ENCODE measurements at places on chromosomes 4 and X. TPM values are rescaled to one million over a fixed set of nuclear protein-coding genes. Genes with fewer than 3 reads are reported as not detected.

GAGE12J gene
- total RNA-seq: not detected

CT83 gene
- total RNA-seq: not detected

ZNF157 gene
- 0.33 TPM for total RNA-seq

SCD5 gene
- total RNA-seq: not detected

CSN3 gene
- total RNA-seq: not detected

STS gene
- total RNA-seq: 0.78 TPM

ACE2 gene
- total RNA-seq: not detected

DNA sequence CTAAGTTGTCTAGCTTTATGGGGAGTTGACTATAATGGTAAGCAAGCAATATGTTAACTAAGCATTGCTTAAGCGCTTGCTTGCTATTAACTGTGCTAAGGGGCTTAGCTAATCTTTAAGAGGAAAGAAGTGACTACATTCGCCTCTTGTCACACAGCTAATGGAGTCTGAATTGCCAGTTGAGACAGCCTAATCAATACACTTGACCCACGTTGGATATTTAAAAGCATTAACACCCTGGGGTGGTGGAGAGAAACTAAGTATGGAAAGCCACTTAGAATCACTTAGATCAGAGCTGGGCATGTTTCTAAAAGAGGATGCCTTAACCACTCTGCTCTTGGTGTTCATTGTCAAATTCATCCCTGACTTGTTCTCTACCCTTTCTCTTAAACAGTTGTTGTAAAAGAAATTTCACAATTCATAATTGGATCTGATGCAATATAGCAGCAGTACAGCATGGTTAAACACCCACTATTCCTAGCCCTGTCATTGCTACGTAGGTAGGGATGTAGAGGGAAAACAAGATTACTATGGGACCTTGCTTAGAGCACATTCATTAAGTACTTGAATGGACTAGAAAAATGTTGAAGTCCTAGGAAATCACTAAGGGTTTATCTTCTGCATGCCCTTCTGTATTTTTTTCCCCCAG lies 3.5 kb downstream of the ZAR1 start:
- no peak for DNase-seq

DNA sequence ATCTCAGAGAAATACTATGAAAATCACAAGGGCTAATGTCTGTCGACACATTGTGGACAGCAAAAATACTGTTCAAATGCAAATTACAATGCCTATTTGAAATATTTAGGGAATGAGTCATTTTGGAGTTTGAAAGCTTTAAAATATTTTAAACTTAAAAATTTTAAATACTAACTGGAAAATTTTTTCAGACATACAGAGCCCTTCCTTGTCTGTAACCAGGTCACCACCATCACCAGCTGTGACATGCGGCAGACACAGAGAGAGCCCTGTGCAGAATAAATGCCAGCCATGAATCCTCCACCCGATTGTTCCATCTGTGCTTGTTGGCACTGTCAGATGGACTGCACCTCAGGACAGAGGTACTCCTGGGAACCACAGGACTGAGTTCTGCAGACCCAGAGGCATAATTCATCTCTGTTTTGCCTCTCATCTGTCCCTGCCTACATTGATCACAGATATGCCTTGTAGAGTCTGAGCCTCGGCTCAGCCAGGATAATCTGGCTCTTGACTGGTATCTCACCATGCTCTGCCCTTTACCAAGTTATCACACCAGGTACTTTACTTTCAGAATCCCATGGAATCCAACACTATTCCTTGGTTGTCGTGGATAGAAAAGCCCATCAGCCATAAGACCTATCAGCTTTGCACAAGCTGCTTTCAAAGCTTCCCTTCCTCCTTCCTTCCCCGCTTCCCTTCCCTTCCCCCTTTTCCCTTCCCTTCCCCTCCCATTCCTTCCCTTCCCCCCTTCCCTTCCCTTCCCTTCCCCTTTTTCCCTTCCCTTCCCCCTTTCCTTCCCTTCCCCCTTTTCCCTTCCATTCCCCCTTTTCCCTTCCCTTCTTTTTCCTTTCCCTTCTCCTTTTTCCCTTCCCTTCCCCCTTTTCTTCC lies 67.2 kb downstream of the TBC1D9 start:
- DNase-seq: no peak

GRCh38 chr4:107951551-107951950 lies 20.2 kb downstream of the CYP2U1 start:
- no peak for DNase-seq

- DNase-seq: no peak
Observed at GRCh38 chrX:77299549-77299948, 147.6 kb upstream of the FGF16 start.

DNA sequence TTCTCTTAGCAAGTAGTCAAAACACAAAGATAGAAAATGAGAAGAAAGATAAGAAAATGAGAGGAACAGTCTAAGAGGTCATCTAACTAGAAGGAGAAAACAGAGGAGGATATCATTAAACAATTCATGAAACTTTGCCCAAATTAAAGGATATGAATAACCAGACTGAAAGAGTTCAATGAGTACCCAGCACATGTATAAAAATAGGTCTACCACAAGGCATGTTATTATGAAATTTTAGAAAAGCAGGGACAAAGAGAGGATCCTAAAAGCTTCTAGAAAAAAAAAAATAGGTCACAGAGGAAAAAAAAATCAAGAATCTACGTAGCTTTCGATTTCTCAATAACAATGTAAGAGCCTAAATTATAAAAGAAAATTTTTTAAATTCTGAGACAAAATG lies 118.5 kb downstream of the WDFY3 start:
- DNase-seq: no peak

DNA sequence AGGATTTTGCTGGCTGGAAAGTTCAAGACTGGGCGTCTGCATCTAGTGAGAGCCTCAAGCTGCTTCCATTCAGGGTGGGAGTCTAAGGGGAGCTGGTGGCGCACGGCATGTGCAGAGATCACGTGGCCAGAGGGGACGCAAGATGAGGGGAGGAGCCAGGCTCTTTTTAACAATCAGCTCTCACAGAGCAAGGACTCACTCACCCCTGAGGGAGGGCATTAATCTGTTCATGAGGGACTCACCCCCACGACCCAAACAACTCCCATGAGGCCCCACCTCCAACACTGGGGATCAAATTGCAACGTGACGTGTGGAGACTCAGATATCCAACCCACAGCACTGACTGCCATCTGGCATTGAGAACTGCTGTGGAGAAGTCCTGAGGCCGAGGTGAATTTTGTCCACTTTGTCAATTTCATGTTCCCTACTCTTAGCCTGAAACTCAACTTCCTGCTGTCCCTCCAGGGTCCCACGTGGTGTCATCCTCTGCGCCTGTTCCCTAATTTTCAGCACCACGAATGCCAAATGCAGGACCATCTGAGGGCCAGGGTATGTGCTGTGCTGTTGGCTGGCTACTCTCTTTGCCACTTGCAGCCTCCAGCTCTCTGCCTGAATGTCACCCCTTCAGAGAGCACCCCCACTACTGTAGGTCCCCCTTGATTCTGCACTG lies 5.6 kb downstream of the ZFP92 start:
- no peak for DNase-seq

- DNase-seq: no peak
Observed at GRCh38 chr4:74674750-74675149, 119.6 kb downstream of the BTC start.

GRCh38 chrX:19096586-19096985 lies 25.7 kb downstream of the ADGRG2 start:
- DNase-seq: no peak

All from naive thymus-derived CD4-positive, alpha-beta T cell (primary cell).